C1 segment of cervical spinal cord (tissue), 14 donors: ENCODE measurements at places on chromosomes 6 and 20.
A peak's percentile ranks its signal among the peaks of the same experiment; 100 is the strongest.

DNA sequence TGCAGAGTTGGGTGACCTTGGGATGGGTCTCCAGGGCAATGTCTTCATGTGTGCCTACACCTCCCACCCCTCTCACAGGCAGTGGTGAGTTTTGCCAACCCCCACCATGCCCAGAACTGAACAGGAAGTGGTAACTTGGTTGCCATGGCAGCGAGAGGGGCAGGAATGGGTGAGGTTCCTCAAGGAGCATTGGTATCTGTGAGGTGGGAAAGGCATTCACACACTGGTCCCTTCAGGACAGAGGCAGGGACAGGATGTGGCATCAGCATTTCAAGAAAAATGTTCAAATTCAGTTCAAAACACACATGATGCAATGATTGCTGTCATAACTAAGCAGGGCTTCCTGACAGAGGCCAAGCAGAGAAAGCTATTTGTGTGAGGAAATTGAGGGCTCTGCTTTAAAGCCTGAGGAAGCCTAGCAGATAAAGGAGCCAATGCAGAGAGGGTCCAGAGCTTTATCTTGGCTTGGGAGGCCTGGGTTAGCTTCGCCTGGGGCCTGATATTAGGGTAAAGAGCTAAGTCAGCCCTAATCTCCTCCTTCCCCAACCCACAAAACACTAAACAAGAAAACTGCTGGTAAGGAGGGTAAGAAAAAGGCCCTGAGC, 551 bp downstream of the TREML2 start:
- no peak for DNase-seq

DNA sequence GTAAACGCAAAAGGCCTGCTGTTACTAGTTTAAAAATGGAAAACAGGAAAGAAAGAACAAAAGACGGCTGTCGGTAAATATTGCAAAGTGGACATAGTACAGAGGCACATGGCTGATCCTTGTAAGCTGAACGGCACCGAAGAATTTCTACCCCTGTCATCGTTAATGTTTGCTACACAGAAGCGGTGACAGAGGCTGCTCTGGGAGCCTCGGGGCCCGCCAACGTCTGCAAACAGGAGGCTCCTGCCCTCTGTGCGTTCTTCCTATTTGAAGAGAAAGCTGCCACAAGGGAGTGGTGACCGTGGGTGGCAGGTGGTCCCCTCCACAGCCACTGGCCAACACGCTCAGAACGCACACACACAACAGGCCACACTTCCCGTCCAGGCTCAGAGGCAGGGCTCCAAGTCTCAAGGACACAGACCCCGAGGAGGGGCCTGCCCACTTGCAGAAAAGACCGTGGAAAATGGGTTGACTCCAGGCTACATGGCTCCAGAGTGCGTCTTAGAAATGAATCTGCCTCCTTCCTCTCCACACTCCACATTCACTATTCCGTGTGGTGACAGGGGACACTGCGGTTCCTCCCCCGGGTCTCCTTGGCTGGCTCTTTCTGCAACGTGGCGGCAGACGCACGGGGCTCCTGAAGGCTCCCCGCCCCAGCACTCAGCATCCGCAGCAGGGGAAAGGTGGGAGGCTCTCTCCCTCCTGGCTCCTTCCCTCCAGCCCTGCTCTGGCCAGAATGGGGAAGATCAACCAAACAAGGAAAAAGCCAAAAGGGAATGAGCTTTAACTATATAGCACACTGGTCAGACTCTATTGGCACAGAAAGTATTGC, 64.5 kb downstream of the GMPR start:
- DNase-seq = no peak

DNA sequence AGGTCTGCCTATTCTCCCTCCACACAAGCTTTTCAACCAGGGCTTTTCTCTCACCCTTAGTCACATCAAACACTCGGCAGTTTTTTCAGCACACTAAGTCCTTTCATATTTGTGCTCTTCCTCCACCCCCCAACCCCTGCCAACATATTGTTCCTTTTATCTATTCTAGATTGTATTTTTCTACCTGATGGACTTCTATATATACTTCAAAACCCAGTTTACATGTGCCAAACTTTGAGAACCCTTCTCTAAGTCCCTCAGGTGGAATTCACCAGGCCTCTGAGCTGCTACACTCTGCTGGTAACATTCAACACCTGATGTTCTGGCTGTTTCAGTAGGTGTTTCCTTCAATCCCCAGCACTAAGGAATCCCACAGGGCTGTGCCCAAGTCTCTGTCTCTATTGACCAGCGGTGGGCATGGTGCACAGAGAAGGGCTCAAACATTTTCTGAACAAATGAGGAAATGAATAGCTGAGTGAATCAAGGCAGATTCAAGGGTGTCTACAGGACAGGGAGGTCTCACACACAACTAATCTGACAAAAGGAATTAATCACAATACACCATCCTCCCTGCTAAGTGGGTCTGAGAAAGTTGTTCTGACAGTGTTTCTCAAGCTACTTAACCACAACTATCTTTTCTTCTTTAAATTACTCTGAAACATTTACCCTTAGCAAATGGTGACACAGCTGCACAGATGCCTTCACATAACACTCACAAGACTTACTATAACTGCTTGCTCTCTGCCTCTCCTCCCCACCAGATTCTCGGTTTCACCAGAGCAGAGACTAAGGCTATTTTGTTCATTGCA, 166.5 kb downstream of the TSHZ2 start:
- DNase-seq = no peak

DNA sequence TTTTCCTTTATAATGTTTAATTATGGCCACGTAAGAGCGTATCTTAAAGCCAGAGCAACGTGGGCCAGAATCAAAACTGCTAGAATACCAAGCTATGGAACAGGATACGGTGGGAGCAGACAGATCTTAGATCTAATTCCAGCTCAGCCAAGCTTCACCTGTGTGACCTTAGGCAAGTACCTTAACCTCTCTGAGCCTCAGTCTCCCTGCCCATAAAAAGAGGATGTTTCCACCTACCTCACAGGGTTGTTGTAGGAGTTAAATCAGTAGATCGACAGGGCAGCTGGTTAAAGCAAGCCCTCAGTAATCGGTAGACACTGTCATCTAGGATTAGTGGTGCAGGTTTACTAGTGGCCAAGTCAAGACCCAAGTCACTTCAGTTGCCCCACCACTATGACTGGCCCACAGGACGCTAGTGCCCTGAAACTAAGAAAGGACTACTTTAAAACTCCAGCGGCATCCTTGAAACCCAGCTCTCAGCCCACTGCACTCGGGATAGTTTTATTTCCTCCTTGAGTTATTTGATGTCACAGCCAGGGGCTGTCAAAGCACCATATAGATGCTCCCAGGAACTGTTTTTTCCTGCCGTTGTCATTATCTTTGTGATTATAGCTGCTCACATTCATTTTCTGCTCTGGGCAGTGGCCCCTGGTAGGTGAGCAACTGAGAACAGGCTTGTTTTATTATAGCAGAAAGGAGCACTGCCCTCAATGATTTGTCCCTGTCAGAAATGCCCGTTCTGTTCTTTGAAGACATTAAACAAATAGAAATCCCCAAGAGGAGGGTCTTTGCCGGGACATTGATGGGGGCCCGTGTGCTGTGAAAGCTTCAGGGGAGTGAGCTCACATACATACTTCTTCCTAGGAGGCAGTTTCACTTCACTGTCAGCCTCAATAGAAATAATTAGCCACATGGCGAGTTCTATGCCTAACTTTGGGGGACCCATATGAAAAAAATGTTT, 63.1 kb downstream of the ISM1 start:
- DNase-seq = no peak

DNA sequence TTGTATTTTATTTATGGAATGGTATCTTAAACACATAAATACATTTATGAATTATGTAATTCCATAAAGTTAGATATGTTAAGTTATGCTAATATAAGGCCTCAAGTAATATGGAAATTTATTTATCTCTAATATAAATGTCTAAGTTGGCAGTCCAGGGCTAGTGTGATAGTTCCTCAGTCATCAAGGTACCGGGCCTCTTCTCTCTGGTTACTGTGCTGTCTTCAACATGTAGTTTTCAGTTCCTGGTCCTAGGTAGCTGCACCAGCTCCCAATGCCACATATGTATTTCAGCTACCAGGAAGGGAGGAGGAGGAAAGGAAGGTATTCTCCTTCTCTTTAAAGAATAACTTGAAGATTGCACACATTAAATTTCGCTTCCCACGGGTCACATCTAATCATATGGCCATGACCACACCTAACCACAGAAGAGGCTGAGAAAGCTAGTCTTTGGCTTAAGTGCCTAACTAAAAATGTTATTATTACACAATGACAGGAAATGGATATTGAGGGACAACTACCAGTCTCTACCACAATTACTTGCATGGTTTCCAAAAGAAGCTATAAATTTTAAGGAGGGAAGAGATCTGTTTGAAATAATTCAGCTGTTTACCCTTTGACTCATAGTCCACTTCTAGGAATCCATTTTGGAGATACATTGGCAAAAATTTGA, 68.6 kb downstream of the BCKDHB start:
- no peak for DNase-seq

DNA sequence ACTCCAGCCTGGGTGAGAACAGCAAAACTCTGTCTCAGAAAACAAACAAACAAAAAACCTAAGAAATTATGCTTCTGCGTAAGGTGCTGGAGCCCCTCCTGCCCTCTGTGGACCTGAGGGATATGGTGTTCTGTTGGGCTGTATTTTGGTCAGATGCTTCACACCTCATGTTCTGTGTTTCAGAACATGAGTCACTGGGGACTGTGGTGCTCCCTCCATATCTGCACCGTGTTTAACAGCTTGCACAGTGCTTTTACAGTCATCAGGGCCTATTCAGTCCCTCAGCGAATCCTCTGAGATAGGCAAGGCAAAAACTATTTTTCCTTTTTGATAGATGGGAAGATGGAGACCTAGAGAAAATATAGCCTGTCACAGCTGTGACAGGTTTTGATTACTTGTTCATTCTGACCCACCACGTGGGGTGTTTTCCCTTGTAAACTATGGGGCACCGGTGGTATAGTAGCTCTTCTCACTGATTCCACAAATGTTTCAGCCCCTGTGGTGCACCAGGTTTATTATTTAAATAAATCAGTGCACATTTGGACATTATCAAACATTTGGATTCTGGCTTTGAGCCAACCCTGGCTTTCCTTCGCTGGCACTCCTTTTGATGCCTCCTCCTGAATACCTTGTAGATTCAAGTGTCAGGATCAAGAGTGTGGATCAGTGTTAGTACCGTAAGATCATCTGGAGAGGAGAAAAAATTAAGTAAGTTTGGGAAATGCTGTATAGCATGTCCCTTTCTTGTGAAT, 9.6 kb downstream of the TTPAL start:
- DNase-seq = no peak

DNA sequence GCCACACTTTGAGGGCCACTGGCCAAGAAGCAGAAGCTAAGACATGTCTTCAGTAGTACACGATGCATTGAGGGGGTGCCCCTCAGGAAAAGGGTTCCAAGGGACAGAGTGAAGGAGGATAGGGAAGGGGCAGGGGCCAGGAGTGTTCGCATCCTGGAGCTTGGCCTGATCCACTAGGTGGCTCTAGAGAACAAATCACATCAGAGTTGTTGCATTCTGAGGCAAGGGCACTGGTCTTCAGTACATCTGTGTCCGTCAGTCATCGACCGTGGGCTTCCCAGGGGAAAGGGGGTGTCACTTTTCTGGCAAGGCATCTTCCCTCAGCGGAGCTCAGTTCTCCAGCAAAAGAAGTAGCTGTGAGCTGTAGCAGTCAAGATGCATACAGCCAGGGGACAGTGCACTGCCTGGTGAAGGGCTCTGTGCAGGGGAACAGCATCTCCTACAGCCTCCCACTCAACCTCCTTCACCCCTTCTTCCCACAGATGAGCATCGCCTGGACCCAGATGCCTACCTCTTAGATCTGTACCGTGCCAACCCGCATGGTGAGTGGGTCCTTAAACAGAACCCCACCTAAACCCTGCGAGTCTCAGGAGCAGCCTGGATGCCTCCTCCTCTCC, 47.8 kb downstream of the ARHGAP40 start:
- DNase-seq = no peak

DNA sequence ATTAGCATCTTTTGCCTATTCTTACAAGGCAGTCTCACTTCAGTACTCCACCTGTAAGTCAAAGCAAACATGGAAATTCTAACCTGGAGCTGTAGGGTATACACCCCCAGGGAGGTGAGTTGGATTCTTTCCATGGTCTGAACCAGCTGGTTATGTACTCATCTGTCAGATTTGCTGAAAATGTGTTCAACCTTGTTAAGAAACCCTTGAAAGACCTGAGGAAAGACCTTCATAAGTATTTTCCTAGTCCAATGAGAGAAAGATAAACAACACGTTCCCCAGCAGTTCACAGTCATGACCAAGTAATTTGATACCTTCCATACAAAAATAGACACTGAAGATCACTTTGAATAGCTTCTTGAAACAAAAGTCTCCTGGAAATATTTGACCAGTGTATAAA, 42.5 kb downstream of the ID4 start:
- no peak for DNase-seq

DNA sequence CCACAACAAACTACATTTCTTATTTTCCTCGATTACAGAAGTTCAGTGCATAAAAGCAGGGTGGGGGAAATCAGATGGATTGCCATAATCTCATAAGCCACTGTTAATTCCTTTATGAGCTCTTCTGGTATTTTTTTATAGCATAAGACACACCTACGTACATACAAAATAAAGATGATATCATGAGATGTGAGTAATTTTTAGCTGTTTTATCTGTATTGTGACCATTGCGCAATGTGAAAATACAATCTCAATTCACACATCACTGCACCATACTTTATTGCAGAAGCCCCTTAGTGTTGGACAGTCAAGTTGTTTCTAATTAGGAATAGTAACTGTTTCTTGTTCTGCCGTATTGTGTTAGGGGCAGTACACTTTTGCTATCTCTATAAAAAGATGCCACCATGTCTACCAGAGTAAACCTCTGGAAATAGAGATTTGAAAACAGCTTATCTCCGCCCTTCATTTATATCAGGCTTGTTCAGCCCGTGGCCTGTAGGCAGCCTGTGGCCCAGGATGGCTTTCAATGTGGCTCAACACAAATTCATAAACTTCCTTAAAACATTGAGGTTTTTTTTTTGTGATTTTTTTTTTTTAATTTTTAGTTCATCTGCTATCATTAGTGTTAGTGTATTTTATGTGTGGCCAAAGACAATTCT, 90.4 kb downstream of the FARS2 start:
- DNase-seq = no peak

DNA sequence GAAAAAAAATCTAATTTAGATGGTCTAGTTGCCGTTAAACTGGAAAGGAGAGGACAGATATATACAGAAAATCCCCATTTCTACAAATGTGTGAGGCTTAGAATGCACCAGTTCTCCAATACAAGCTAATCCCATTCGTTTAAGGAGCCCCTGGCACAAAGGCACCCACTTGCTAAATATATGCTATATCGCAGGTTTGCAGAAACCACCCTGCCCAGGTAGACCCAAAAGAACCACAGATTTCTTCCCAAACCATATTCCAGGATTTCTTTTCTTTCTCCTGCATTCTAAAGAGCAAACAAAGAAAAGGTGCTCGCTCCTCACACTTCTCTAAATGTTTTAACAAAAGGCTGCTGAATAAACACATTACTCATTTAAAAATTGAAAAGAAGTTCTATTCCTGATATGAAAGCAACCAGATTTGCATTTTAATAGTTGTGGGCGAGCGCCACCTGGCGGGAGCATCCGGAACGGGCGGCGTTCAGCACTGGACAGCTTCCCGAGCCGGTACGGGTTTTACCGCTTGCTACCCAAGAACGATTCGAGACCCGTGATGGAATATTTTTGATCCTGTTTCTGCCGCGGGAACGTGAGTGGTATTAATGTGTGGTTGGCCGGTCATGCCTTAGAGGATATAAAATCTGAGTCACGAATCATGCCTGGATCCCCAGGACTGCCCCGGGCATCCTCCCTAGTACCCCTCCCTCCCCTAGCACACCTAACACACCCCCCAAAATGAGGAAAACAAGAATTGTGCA, 2.1 kb downstream of the PTPRT start:
- DNase-seq = peak; percentile 39
